PC-3 (cell line): ENCODE measurements at places on chromosomes 2 and 18.
A peak's percentile ranks its signal among the peaks of the same experiment; 100 is the strongest.

DNA sequence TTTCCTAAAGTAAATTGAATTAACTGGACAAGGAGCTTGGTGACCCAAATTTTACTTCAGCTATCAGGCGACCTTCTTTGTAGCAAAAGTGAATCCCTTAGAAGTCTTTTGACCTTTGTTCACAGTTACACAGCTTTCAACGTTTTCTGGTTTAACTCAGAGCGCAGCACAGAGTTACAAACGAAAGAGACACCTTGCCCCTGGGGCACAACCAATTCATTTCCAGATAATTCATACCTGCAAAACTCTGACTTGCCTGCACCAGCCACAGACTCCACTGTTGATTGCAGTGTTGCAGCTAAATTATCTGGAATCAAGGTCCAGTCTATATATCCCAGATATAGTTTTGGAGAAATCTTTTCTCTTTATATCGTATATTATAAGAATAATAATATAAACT is 358.6 kb upstream of the VWC2L start:
- DNase-seq, result no peak
- no peak overlapping the region for H3K4me3 ChIP-seq
- no peaks in the 10 kb centered on the region for H3K36me3 ChIP-seq
- H3K4me1 ChIP-seq, result no peaks in the 10 kb centered on the region
- H3K27me3 ChIP-seq, result no peaks in the 10 kb centered on the region

- H3K27me3 ChIP-seq, result 0 out of 2 replicates have a peak, but pooled peaks cover 5% of the 10 kb centered on the region
- peak; percentile 90 for DNase-seq
- H3K36me3 ChIP-seq, result no peaks in the 10 kb centered on the region
- H3K27ac ChIP-seq, result peak overlapping the region; percentile 54
- H3K4me1 ChIP-seq, result peaks cover 4% of the 10 kb centered on the region; the same call in 1 of the 2 replicates
- H3K4me3 ChIP-seq, result no peak overlapping the region
Measured at GRCh38 chr2:36277146-36277808, 78.3 kb upstream of the CRIM1 start.

GRCh38 chr2:223166215-223166493 is 114.2 kb downstream of the KCNE4 start:
- H3K4me1 ChIP-seq, result no peaks in the 10 kb centered on the region
- H3K27ac ChIP-seq, result no peak overlapping the region

GRCh38 chr18:33532978-33533377 is 45.0 kb upstream of the ASXL3 start:
- no peak overlapping the region for H3K27ac ChIP-seq
- H3K27me3 ChIP-seq, result no peaks in the 10 kb centered on the region
- H3K36me3 ChIP-seq, result no peaks in the 10 kb centered on the region

DNA sequence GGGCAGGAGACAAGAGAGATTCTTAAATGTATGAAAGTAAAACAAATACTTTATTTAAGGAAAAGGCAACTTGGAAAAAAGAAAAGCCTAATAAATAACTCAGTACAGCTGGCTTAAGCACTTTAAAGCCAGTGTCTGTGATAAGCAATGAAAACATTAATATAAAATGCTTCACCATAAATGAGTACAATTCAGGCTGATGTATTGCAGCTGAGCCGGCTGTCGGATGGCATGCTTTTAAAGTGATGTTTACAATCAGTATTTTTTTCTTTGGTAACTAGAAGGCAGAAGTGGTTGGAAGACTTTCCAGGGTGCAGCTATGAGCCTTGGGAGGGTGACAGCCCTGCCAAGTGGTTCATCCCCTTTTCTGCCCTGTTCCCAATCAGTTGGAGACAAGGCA is 58.7 kb upstream of the CELF4 start:
- no peaks in the 10 kb centered on the region for H3K36me3 ChIP-seq
- no peaks in the 10 kb centered on the region for H3K4me1 ChIP-seq
- no peak overlapping the region for H3K4me3 ChIP-seq
- H3K27me3 ChIP-seq, result no peaks in the 10 kb centered on the region

- no peak overlapping the region for H3K27ac ChIP-seq
- peaks cover 9% of the 10 kb centered on the region; the same call in 1 of the 2 replicates for H3K4me1 ChIP-seq
- no peaks in the 10 kb centered on the region for H3K36me3 ChIP-seq
- peak; percentile 58 for DNase-seq
- H3K27me3 ChIP-seq, result no peaks in the 10 kb centered on the region
Measured at GRCh38 chr2:205352593-205352992, 329.7 kb upstream of the NRP2 start.

- H3K4me3 ChIP-seq, result no peak overlapping the region
- no peak for DNase-seq
- no peaks in the 10 kb centered on the region for H3K4me1 ChIP-seq
- no peaks in the 10 kb centered on the region for H3K27me3 ChIP-seq
- H3K27ac ChIP-seq, result no peak overlapping the region
- H3K36me3 ChIP-seq, result no peaks in the 10 kb centered on the region
Measured at GRCh38 chr2:231523451-231524285, 6.6 kb downstream of the NMUR1 start.

DNA sequence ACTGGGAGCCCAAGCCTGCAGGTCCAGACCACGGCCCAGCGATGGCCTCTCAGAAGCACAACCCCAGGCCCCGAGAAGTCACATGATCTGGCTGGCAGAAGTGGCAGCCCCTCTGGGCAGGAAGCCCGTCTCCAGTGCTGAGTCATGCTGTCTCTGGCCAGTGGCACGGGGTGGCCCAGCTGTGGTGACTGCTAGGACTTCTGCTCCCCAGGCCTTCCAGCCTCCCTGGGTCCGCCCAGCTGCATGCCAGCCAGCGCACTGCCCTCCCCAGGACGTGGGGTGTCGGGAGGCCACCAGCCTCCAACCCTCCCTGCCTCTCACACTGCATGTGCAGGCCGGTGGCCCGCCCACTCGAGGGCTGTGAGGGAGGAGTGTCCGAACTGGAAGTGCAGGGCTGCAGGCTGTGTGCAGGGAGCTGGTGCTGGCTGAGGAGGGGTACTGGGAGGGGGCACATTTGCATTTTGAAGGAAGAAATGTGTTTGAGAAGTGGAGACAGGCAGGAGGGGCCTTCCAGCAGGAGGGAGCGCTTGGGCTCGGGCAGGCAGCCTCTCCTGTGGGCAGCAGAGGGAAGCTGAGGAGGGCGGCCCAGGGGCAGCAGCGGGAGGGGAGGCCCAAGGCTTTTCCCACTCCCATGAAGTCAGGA is 17.0 kb upstream of the HPCAL1 start:
- peak; percentile 89 for DNase-seq
- H3K27me3 ChIP-seq, result no peaks in the 10 kb centered on the region
- no peak overlapping the region for H3K4me3 ChIP-seq
- no peaks in the 10 kb centered on the region for H3K36me3 ChIP-seq

- no peaks in the 10 kb centered on the region for H3K4me1 ChIP-seq
- H3K4me3 ChIP-seq, result no peak overlapping the region
- no peak overlapping the region for H3K27ac ChIP-seq
- no peak for DNase-seq
- no peaks in the 10 kb centered on the region for H3K27me3 ChIP-seq
Measured at GRCh38 chr2:240479111-240479501, 43.6 kb downstream of the GPC1 start.

DNA sequence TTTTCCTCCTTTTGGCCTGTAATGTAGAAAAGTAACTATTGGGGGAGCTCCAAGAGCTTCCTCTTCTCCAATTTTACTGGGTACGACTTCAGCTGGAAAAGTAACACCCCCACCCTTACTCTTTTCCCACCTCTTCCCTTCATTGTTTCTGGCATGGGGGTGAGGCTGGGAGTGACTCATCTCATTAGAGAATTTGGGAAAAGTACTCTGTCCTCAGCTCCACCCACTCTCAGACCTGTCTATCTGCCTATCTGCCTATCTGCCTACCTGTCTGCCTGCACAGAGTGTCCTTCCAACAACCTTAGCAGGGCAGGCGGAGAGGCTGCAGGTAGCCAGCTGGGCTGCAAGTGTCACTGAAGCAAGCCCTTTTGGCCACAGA is 93.6 kb downstream of the EPHA4 start:
- no peak overlapping the region for H3K27ac ChIP-seq
- peaks cover 4% of the 10 kb centered on the region; the same call in 1 of the 2 replicates for H3K4me1 ChIP-seq
- H3K4me3 ChIP-seq, result no peak overlapping the region
- no peaks in the 10 kb centered on the region for H3K36me3 ChIP-seq
- no peak for DNase-seq

DNA sequence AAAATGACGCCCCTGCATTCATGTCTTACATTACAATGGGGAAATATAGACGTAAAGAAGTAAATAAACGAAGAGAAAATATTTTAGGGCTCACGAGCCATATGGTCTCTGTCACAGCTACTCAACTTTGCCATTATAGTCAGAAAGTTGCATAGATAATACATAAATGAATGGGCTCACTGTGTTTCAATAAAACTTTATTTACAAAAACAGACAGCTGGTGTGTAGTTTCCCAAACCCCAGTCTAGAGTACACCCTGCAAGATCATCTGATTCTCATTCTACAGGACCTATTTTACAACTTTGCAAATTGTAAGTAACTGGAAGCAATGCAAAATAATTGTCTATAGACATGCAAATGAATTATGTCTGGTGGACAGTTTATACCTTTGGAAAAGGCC is 57.5 kb downstream of the NOL10 start:
- no peak overlapping the region for H3K4me3 ChIP-seq
- peaks cover 18% of the 10 kb centered on the region for H3K36me3 ChIP-seq
- H3K27me3 ChIP-seq, result no peaks in the 10 kb centered on the region
- no peak for DNase-seq
- H3K4me1 ChIP-seq, result peaks cover 7% of the 10 kb centered on the region; the same call in 1 of the 2 replicates

DNA sequence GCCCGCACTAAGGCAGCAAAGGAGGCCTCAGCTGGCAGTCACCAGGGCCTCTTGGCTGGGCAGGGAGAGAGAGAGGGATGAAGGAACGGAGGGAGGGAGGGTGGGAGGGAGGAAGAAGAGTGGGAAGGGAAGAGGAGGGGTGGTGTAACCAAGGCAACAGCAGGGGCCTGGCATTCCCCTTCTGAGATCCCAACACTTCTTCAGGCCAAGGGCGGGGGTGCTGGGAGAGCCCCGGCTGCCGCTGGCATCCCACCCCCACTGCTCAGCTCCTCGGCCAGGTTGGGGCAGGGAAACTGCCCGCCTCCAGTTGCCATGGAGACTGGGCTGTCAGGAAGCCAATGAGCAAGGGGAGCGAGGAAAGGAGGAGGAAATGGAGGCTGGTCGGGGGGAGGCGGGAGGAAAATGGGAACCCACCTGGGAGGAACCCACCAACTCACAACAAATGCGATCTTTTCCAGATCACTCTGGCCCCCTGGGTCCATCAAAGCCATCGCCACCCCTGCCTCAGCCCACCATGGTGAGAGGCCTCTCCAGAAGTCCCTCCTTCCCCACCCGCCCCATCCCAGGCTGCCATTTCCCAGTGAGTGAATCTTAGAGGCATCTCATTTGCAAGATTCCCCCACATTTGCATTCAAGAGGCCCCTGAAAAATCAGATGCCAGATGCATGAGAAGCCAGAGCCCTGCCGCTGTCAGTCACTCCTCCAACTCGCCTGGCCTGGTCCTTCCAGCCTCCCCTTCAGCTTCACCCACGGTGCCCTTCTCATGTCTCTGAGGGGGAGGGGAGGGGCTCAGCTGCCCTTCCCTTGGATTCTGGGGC is 12.4 kb downstream of the SH2D6 start:
- no peaks in the 10 kb centered on the region for H3K36me3 ChIP-seq
- H3K4me3 ChIP-seq, result no peak overlapping the region
- no peak overlapping the region for H3K27ac ChIP-seq
- peaks cover 21% of the 10 kb centered on the region for H3K4me1 ChIP-seq

- no peaks in the 10 kb centered on the region for H3K36me3 ChIP-seq
- no peaks in the 10 kb centered on the region for H3K4me1 ChIP-seq
- H3K27me3 ChIP-seq, result peaks cover 18% of the 10 kb centered on the region; the same call in 1 of the 2 replicates
- no peak overlapping the region for H3K27ac ChIP-seq
Measured at GRCh38 chr18:53610957-53611356, 613.5 kb downstream of the MBD2 start.

DNA sequence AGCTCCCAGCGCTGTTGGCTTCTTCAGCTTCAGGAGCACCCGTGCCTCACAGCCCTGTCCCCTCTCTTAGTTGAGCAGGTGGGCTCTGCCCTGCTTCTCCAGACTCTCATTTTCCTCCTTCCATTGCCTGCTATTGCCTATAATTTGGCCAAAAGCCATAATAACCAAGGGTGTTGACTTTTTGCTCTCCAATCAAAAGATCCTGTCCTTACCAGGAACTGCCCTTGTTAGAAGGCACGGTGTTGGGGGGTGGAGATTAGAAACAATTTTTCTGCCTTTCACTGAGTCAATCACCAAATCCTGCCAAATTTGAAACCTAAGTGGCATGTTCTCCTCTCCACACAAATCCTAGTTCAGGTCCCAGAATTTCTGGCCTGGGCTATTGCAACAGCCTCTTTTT is 16.7 kb upstream of the PDIA6 start:
- DNase-seq, result no peak
- peaks cover 19% of the 10 kb centered on the region; the same call in 1 of the 2 replicates for H3K27me3 ChIP-seq
- H3K36me3 ChIP-seq, result no peaks in the 10 kb centered on the region
- no peak overlapping the region for H3K27ac ChIP-seq
- peaks cover 9% of the 10 kb centered on the region; the same call in 1 of the 2 replicates for H3K4me1 ChIP-seq
- H3K4me3 ChIP-seq, result no peak overlapping the region

GRCh38 chr2:126676221-126677175 is 20.5 kb downstream of the GYPC start:
- H3K27me3 ChIP-seq, result peaks cover 69% of the 10 kb centered on the region
- no peak overlapping the region for H3K27ac ChIP-seq
- H3K4me3 ChIP-seq, result no peak overlapping the region
- DNase-seq, result no peak
- H3K4me1 ChIP-seq, result no peaks in the 10 kb centered on the region

DNA sequence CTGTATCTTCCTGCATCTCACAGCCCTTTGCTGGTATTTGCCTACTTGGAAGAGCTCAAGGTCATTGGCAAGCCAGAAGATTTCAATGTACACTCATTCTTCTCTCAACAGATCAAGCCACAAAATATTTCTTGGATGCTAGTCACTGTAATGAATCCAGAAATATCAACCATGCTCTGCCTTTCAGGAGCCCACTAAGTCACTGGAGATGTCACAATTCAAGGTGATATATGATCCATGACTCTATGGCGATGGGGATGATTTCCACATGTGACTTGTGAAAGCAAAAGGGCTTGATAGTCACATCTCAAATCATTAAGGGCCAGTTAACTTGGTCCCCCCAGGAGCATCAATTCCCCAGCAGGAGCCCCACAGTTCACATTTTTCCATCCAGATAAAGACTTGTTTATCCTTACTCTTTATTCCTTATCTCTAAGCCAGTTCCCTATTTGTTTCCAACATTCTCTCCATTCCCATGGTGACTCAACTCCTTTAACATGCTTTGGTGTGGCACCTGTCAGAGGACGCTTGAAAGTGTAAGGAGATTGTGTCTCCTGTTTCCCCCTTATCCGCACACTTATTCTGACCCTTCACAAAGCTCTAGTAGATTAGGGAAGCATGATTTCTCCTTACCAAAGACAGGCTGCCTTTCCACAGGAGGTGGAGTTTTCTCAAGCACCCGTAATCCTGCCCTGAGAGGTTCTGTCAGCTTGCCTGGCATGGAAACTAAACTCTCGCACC is 15.8 kb downstream of the PKDCC start:
- no peaks in the 10 kb centered on the region for H3K4me1 ChIP-seq
- H3K27ac ChIP-seq, result no peak overlapping the region
- H3K4me3 ChIP-seq, result no peak overlapping the region
- H3K36me3 ChIP-seq, result no peaks in the 10 kb centered on the region
- DNase-seq, result no peak

GRCh38 chr2:229780856-229781773 is 66.8 kb upstream of the DNER start:
- H3K4me1 ChIP-seq, result peaks cover 11% of the 10 kb centered on the region
- H3K36me3 ChIP-seq, result peaks cover 42% of the 10 kb centered on the region
- H3K27me3 ChIP-seq, result no peaks in the 10 kb centered on the region
- peak; percentile 59 for DNase-seq
- H3K4me3 ChIP-seq, result no peak overlapping the region
- H3K27ac ChIP-seq, result no peak overlapping the region
